Activated CD8-positive, alpha-beta memory T cell treated with anti-CD3 and anti-CD28 coated beads for 1 hour (primary cell): ENCODE measurements at places on chromosomes 2 and 18.

GRCh38 chr2:98381494-98381893 lies 35.2 kb downstream of the CNGA3 start:
- no peak for DNase-seq

GRCh38 chr2:200089756-200090109 lies 134.4 kb downstream of the MAIP1 start:
- no peak for DNase-seq

- DNase-seq, result no peak
These were observed 889.3 kb downstream of the ERBB4 start for GRCh38 chr2:211649331-211649730.

- no peak for DNase-seq
These were observed 38.4 kb downstream of the PELI1 start for GRCh38 chr2:64105670-64106461.

- no peak for DNase-seq
These were observed 27.4 kb upstream of the CATIP start for GRCh38 chr2:218329027-218329825.

DNA sequence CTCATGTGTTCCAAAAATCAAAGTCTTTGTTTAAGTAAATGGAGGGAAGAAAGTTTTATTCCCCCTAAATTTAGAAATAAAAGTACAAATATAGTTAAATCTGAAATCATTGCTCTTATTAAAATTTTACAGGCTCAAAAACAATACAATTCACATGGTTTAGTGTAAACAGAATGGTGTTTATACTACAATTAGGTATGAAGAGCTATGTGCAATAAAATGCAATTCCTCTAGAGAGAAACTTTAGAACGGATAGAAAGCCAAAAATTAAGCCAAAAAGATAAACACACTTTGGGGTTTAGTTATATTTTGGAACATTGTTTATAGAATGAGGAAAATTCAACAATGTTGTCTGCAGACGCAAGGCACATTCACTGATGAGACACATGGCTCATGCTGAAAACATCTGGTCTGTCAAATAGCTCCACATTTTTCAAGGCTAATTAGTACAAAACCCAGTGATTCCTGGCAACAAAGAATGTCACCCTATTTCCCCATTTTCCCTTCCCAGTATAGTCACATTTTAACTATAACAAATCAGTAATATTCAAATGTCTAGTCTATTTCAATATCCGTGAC lies 103.3 kb downstream of the EXOC6B start:
- no peak for DNase-seq

GRCh38 chr2:240822280-240822847 lies 2.3 kb upstream of the KIF1A start:
- DNase-seq, result no peak
